ENCODE measurements at places on chromosomes 5 and 9.

- peak; percentile 24 for DNase-seq
These were observed 1018.4 kb upstream of the ARRDC3 start for GRCh38 chr5:92401492-92401891.

DNA sequence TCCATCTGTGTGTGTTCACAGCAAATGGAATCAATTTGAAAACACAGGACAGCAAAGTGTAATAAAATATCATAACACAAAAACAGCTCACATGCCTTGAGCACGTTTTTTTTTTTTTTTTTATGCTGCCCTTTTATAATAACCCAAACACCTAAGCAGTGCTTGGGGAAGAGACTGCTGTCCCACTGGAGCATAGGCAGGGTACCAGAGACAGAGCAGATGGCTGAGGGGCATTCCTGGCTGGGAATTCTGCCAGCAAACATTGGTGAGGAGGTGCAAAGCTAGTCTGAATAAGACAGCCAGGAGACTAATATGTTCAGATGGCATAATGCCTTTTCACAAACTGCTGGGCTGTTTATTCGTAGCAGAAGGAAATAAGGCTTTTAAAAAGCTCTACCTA is 58.1 kb upstream of the SV2C start:
- DNase-seq: no peak

- no peak for DNase-seq
These were observed 222.6 kb downstream of the TMEM161B start for GRCh38 chr5:88045931-88046461.

- DNase-seq: no peak
These were observed 12.2 kb upstream of the PJA2 start for GRCh38 chr5:109421956-109422355.
